ENCODE measurements at places on chromosomes 16 and 17. TPM values are rescaled to one million over a fixed set of nuclear protein-coding genes. Genes with fewer than 3 reads are reported as not detected.
A peak's percentile ranks its signal among the peaks of the same experiment; 100 is the strongest.

DNA sequence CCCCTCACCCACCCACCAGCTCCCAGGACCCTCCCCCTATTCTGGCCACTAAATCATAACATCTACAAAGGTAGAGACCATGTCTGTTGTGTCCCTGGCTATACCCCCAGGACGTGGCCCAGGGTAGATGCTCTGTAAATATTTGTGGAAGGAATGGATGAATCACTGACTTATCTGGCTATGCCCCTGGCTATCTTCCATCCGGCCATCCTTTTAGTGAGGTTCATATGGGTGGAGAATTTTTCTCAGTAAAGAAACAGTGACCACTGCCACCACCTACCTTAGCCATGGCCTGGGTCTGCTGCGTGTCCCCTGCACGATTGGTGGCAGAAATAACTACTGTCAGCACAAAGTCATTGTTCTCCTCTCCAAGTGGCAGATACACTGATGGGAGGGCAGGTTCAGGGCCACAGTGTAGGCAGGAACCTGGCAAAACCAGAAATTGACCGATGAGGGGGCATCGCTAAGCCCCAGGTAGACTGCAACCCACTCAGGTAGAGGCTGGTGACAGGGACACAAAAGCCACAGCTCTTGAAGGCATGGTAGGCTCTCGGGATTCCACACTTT, 63.1 kb upstream of the BCO1 start:
- H3K4me1 ChIP-seq = no peaks in the 10 kb centered on the region
- H3K36me3 ChIP-seq = no peaks in the 10 kb centered on the region
- no peak overlapping the region for H3K27ac ChIP-seq
- DNase-seq = no peak
- no peak overlapping the region for H3K4me3 ChIP-seq

ENO3 gene
- total RNA-seq = 2.5 TPM

ZC3H7A gene
- total RNA-seq = 47.8 TPM

GRCh38 chr16:88868974-88869672, 2.7 kb upstream of the PABPN1L start:
- no peak for DNase-seq
- no peaks in the 10 kb centered on the region for H3K36me3 ChIP-seq
- no peaks in the 10 kb centered on the region for H3K4me1 ChIP-seq
- H3K27ac ChIP-seq = no peak overlapping the region
- no peak overlapping the region for H3K4me3 ChIP-seq

TBC1D3H gene
- total RNA-seq = 0.27 TPM

DNA sequence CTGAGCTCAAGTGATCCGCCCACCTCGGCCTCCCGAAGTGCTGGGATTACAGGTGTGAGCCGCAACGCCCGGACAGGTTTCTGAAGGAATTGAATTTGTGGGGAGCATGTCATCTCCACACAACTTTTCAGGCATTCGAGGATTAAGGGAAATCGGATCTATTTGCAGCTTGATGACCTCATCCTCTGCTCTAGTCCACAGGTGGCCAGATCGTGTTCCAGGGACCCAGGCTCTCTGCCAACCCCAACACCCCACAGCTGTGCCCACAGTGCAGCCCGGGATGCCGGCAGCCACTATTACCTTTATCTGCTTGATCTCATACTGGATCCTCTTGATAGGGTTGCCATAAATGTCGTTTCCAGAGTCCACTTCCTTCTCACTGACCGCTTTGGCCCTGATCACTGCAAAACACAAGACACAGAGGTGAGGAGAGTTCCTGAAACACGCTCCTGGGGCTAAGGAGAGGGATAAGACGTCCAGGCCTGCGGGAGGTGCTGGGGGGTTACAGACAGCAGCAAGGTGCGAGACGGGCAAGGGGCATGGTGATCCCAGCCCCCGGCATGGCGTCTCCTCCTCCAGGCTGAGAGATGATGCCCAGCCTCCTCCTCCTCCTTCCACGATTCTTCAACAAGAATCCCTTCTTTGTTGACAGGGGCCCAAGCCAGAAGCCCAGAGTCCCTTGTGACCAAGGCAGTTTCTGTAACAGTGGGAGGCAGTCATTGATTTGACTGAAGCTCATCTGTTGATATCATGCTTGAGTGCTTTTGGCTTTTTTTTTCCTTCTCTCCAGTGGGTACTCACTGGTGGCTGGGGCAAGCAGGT, 29.3 kb downstream of the CEP295NL start:
- H3K4me1 ChIP-seq = peaks cover 30% of the 10 kb centered on the region
- peaks cover 27% of the 10 kb centered on the region for H3K36me3 ChIP-seq
- H3K27me3 ChIP-seq = no peaks in the 10 kb centered on the region

GRCh38 chr16:28308794-28309584, 16.7 kb downstream of the SBK1 start:
- no peaks in the 10 kb centered on the region for H3K27me3 ChIP-seq
- no peak overlapping the region for H3K4me3 ChIP-seq
- H3K36me3 ChIP-seq = no peaks in the 10 kb centered on the region
- H3K4me1 ChIP-seq = no peaks in the 10 kb centered on the region

GRCh38 chr16:80161799-80162739, 378.7 kb upstream of the DYNLRB2 start:
- H3K27me3 ChIP-seq = no peaks in the 10 kb centered on the region
- no peak for DNase-seq
- H3K27ac ChIP-seq = no peak overlapping the region
- H3K4me1 ChIP-seq = no peaks in the 10 kb centered on the region

- no peaks in the 10 kb centered on the region for H3K27me3 ChIP-seq
- H3K27ac ChIP-seq = peak overlapping the region; percentile 50
- peak overlapping the region; percentile 52 for H3K4me3 ChIP-seq
- peaks cover 15% of the 10 kb centered on the region for H3K4me1 ChIP-seq
- no peaks in the 10 kb centered on the region for H3K36me3 ChIP-seq
- DNase-seq = no peak
Measured at GRCh38 chr17:78324391-78325075, 35.3 kb downstream of the SOCS3 start.

DNAI2 gene
- total RNA-seq = not detected

DNA sequence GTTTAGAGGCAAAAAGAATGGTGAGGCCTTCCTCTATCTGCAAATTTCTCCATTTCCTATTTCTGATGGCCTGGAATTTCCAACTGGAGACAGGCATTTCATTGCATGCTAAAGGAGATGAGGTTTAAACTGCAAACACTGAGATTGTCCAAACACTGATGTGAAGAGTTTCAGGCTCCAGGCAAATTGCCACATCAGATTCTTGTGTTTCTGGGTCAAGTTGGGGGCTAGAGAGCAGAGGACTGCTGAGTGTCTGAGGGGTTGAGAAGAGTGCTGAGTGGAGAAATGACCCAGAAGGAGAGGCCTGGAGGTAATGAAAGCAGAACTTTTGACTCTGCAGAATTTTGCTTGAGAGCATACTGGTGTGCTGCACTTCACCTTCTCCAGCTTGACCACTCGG, 216.7 kb upstream of the MPHOSPH6 start:
- no peak for DNase-seq
- no peak overlapping the region for H3K4me3 ChIP-seq
- H3K36me3 ChIP-seq = no peaks in the 10 kb centered on the region
- no peaks in the 10 kb centered on the region for H3K27me3 ChIP-seq

GRCh38 chr16:87263418-87264052, 53.7 kb downstream of the C16orf95 start:
- no peaks in the 10 kb centered on the region for H3K4me1 ChIP-seq
- no peak for DNase-seq
- no peak overlapping the region for H3K27ac ChIP-seq
- no peak overlapping the region for H3K4me3 ChIP-seq
- H3K27me3 ChIP-seq = no peaks in the 10 kb centered on the region
- no peaks in the 10 kb centered on the region for H3K36me3 ChIP-seq

DNA sequence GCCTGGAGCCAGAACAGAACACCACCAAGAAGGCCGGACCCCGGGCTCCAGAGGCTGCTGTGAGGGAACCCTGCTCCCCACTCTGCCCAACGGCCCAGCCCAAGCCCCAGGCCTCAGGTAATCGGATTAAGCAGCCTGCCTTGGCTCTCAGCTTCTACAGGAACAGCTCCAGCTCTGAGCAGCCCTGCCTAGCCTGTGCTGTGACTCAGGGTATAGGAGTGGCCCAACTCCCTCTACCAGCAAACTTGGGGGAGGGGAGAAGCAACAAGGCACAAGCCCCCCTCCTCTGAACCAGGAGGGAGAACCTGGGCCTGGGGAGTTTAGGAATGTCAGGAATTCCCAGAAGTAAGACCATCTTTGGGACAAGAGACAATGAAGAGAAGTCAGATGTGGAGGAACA, 849 bp upstream of the SOX15 start:
- H3K36me3 ChIP-seq = peaks cover 40% of the 10 kb centered on the region
- no peaks in the 10 kb centered on the region for H3K4me1 ChIP-seq
- no peak overlapping the region for H3K27ac ChIP-seq
- DNase-seq = no peak
- H3K4me3 ChIP-seq = no peak overlapping the region

Data from thoracic aorta (tissue), 2 donors.